ENCODE measurements at places on chromosomes 2 and 18.
A peak's percentile ranks its signal among the peaks of the same experiment; 100 is the strongest.

- no peak for DNase-seq
Measured at GRCh38 chr18:8402237-8402636, 207.0 kb upstream of the RAB12 start.

DNA sequence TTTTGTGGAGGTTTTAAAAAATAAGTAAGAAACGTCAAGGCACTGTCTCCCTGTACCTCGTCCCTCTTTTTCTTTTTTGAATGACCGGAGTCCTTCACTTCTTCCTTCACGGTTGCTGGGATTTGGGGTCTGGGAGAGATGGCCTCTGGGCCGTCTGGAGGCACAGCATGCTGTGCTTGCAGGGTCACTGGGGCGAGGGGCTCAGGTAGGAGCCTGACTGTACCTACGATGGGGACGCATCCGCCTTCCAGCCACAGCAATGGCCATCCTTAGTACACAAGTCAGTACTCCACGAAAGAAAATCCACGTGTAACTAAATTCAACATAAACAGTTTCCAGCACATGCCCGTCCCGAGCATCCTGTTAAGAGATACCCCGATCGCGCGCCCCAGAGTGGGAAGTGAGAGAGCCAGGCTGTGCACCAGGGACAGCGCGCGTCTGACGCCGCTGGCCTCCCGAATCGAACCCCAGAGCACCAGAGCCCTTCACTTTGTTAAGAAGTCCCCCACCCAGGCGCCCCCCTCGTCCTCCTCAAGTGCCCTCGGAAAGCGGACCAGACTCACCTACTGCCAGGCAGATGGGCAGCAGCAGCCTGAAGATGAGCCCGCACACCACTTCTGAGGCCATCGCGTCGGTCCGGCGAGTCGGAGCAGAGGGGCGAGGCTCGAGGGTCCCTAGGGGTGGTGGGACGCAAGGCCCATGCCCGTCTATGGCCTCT lies 1.2 kb downstream of the PIEZO2 start:
- no peak for DNase-seq

DNA sequence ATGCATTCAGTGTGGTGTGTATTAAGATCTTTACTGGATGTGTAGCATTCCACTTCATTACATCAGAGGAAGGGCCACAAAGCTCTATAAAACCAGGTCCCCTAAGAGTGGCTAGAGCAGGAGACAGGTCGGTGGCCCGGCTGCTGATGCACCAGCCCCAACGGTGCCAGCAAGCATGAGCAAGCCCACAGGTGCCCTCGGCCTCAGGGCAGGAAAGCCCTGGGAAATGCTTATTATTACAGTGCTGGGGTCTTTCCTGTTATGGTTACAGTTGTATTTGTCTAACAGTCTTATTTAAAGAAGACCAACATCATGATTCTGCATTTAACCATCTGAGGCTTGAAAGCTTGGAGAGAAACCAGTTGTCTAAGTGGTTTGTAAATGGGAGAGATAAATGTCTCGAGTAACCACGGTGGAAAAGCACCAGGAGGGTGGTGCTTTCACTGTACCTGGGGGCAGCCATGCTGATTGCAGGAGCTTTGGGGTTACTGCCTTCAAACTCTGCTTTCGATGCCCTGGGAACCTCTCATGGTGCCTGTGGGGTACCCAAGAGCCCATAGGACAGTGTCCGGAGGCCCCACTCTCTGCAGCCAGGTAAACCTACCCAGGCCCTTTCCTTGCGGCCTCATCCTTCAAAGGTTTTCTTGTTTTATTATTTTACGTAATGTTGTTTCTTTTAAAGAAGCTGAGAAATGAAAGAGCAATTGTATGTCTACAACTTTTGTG lies 133.1 kb downstream of the SH3RF3 start:
- DNase-seq = no peak

DNA sequence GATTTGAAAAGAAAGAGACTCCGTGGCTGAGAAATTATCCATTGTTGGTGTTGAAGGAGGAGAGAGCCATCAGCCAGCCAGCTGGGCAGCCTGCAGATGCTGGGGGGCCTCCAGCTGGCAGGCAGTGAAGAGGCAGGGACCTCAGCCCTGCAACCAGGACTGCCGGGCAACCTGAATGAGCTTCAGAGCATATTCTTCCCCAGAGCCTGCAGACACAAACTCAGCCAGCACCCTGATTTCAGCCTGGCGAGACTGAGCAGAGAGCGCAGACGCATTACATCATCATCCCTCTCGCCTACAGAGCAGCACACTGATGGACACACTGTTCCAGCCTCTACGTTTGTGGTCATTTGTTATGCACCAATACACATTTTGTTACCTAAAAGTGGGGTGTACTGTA lies 150.7 kb upstream of the RAB6C start:
- no peak for DNase-seq

GRCh38 chr2:44429034-44429433 lies 67.3 kb downstream of the CAMKMT start:
- no peak for DNase-seq

- DNase-seq = no peak
Measured at GRCh38 chr2:144999071-144999875, 479.4 kb upstream of the ZEB2 start.

GRCh38 chr2:148303161-148303560 lies 282.3 kb downstream of the MBD5 start:
- no peak for DNase-seq

DNA sequence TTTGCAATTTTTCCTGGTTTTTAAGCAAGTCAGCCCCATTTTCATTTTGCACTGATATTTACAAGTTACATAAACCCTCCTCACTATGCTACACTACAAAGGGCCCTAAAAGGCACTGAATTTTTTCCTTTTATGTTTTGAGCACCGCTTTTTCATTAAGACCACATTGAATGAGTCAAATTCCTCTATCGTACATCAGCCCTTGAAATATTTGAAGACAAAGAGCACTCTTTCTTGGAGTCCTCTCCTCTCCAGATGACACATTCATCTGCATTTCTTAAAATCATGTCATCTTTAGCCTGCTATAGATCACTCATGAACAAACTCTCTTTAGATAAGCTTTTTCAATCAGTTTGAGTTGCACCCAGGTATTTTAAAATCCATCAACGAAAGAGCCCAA lies 306.6 kb upstream of the SOX11 start:
- no peak for DNase-seq

DNA sequence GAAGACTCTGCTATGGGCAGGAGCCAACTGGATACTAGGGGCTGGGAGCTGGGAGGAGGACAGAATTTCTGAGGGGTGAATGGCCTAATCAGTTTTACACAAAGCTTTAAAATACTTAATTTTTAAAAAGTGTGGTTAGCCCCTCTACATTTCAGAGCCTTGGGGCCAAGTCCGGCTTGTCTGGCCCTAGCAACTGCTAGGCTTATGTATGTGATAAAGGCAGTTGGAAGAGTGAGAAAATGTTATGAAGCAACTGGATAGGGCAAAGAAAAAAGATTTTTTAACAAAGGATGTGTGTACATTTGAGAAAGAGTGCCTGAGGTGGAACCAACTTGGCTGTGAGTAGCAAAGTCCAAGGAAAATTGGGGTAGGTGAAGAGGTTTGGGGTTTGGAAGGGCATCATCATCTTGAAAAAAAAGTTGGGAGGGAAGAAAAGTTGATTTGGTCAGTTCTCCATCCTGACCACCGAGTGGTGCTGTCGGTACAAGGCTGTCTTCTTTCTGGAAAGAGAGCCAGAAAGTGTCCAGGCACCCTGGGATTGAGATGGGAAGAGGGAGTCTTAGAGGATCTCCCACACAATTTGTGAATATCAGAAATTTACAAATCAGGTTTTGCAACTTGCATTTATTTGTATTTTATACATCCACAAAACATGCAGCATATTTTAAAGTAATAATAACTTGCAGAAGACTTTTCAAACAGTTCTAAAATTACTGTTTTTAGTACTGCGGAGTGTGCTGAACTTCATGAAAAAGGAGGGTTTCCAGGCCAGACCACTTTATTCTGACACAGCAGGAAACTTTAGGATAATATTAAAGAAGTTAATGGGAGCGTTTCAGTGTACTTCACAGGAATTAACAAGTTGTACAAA lies 10.5 kb upstream of the CDK15 start:
- DNase-seq = no peak

- no peak for DNase-seq
Measured at GRCh38 chr2:195779491-195779890, 122.5 kb downstream of the SLC39A10 start.

DNA sequence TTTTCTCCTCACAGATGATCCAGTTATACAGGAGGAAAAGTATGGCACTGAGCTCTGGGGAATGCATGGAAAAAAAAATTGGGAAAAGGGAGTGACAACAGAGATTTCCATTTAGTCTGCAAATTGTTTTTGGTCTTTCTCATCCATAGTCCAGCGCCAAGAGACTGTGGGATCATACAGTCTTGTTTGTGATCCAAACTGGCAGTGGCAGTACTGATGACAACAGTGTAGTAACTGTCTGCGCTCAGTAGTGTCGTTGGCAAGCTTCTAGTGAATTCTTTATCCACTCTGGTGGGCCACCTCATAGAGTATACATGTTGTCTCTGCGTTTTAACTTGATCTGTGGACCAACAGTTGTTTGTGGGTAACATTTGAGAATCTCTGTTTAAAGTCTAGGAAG lies 37.9 kb downstream of the GALNT1 start:
- DNase-seq = no peak

DNA sequence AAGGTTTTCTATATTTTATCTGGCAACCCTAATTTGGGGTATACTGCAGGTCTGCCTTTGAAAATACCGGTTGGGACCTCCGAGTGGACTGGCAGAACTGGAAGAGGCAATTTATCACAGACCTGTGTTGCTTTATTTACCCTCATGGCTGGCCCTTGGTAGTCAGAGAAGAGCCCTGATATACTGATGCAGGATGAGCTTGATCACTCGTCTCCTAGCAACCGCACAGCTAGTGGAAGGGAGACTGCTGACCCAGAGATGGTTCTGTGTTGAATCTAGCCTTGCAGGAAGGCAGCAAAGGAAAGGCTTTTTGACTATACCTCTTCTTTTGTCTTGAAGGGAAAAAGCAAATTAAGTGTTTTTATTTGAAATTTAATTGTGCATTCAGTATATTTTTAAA lies 154.7 kb downstream of the EML6 start:
- no peak for DNase-seq

- DNase-seq = no peak
Measured at GRCh38 chr2:117621326-117621725, 193.2 kb upstream of the DDX18 start.

- DNase-seq = no peak
Measured at GRCh38 chr2:241445426-241445825, 63.0 kb downstream of the STK25 start.

- DNase-seq = no peak
Measured at GRCh38 chr2:11495844-11496681, 30.1 kb upstream of the E2F6 start.

DNA sequence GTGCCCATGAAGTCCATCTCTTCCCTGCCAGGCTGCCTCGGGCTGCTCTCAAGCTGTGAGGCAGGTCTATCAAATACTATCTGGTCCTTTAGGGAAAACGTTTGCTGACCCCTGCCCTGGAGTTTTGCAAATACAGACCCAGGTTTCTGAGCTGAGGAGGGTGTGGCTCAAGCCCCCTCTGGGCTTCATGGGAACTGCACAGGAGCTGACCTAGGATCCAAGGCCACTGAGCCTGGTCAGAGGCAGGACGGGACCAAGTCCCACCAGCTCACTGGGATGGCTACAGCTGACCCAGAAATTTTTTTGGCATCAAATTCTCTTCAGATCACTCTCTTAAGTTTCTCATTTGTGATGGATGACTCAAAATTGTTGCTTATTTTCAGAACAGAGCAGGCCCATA lies 14.1 kb downstream of the ZNF516 start:
- DNase-seq = no peak

DNA sequence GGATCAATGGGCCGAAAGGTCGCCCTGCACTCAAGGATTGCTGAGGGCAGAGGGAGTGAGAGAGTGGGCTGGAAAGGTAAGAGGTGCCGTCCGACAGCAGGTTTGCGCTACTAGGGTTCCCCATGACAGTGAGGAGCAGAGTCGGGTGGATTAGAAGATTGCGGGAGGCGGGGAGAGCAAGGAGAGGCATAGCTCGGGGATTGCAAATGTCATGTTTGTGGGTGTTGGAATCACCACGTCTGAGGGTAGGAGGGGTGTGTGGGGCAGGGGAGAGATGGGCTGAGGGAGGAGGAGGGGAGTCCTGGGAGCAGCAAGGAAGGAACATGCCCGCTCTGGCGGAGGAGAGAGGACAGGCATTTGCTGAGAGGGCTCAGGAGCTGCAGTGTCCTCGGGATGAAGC lies 81.2 kb downstream of the ZCCHC2 start:
- no peak for DNase-seq

DNA sequence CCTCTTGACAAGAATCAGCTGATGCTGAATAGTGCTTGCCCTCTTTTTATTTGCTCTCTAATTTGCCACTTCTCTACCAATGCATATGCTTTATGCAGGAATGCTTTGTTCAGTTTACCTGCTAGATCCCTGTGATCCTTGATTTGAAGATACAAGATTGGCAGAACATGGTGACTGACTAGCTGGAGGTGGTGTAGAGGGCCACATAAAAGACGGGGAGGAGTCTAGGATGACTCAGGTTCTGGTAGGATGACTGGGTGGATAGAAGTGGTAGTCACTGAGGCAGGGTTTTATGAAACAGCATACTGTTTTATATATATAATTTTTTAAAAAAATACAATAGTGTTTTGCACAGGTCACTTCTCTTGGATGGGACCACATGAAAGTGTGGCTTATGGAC lies 6.3 kb upstream of the ADGRF3 start:
- no peak for DNase-seq

DNA sequence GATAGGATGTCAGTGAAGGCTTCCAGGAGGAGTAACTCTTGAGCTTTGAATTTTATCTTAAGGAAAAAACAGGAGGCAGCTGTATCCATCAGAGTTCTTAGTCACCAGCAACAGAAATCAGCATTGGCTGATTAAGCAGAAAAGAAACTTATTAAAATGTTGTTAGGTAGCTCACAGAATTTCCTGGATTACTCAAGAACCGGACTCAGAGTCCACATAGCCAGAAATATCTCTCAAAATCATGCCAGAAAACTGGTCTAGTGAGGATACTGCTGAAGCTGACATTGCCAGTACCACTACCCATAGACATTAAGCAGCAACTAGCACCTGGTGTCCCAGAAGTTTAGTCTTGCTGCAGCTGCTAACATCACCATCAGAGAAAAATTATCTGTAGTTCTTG lies 10.1 kb upstream of the AFTPH start:
- no peak for DNase-seq

GRCh38 chr18:21998486-21998885 lies 170.9 kb upstream of the GATA6 start:
- DNase-seq = peak; percentile 45

DNA sequence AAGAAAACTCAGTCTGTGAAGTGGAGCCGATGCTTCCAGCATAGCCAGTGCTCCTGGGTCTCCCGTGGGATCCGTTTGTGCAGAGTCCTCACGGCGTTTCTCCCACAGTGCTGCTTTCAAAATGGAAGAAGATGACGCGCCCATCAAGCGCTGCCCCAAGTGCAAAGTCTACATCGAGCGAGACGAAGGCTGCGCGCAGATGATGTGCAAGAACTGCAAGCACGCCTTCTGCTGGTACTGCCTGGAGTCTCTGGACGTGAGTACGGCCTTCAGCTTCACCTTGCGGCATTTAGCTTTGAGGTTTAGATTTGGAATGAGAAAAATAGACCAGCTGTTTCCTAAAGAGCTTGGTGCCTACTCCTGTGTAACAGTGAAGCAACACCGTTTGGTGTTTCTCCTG lies 107.0 kb downstream of the RNF144A start:
- DNase-seq = no peak

GRCh38 chr2:156455361-156455975 lies 19.3 kb downstream of the GPD2 start:
- no peak for DNase-seq

Measured in mucosa of descending colon (tissue), 3 donors.